ENCODE measurements at places on chromosomes 5 and 9.
A peak's percentile ranks its signal among the peaks of the same experiment; 100 is the strongest.

DNA sequence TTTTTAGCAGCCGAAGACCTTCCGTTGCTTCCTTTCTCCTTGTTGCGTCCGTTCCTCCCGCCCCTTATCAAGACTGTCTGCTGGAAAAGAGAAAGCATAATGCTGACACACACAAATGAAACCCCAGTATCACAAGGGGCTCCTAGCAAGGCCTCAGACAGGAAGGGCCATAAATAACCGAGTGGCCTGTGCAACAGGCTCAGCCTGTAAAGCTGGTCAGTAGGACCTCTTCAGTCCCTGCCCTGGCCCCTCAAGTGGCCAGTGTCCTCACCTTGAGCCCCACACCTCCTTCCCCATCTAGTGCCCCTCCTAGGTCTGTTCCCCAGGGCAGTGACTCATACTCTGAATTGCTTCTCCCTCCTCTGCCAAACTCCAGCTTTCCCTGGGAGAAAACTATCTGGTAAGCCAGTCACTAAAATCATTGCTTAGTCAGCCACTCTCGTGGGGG is 174.6 kb upstream of the IL12B start:
- no peak for DNase-seq

DNA sequence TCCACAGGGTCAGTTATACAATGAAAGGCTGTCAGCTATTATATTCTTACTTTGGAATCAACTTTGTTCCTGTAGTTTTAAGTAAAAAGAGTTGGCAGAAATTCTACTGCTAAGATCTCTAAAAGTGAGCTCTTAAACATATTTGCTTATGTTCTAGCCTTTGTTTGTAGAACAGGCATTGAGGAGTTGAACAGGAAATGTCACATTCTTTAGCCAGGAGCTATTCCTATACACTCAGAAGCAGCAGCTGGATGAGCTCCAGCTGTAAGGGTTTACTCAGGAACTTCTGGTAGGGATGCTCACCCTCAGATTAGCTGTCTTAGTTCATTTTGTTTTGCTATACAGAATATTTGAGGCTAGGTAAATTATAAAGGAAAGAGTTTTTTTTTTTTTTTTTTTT is 22.4 kb upstream of the SPINK14 start:
- peak; percentile 78 for DNase-seq

DNA sequence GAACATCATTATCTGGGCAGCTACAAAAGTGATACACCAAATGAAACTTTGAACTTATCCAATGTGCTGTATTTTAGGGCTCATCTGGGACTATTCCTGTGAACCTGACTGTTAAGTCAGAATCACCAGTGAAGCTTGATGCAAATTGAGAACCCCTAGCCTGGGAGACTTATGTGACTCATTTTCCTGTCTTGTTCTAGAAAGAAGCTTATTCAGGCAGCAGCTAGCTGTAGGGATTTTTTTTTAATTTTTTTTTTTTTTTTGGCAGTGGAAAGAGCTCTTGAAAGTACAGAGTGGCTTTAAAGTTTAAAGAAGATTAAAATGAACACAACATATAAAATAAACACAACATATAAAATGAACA is 81.1 kb upstream of the TNFAIP8 start:
- DNase-seq = no peak

- no peak for DNase-seq
These were observed 101.3 kb downstream of the FBXL7 start for GRCh38 chr5:15601274-15601673.
